ENCODE measurements at places on chromosomes 1 and 21.

- no peak for DNase-seq
Observed at GRCh38 chr1:62068978-62069377, 125.7 kb upstream of the L1TD1 start.

- DNase-seq = no peak
Observed at GRCh38 chr1:200072636-200073285, 45.3 kb downstream of the NR5A2 start.

DNA sequence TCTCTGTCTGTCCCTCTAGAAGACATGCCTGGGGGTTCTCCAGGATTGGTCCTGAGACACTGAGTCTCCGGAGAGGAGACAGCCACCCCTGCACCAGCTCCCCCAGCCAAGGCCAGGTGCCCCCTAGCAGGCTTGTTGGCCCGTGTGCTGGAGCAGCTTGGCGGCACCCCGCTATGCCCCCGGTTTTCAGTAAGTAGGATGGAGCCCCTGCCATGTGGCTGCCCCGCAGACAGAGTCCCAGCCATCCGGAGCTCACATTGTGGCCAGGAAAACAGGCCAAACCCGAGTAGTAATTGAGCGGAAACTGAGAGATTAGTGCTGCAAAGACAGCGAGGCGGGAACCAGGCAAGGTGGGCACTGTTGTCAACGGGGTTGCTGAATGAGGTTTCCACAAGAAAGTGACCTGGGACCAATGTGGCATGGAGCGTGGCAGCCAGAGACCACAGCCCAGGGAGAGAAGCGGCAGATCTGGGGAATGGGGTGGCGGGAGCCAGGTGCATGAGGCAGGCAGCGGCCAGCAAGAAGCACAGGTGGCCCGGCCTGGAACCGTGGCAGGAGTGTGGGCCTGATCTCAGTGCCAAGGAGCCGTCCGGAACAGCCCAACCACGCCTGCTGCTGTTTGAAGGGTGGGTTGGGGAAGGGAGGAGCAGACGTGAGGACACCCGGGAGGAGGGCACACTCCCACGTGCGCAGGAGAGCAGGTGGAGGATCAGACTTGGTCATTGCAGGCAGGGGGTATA lies 137.4 kb upstream of the VAMP3 start:
- DNase-seq = no peak

- DNase-seq = no peak
Observed at GRCh38 chr1:201172326-201172725, 18.1 kb upstream of the TMEM9 start.

DNA sequence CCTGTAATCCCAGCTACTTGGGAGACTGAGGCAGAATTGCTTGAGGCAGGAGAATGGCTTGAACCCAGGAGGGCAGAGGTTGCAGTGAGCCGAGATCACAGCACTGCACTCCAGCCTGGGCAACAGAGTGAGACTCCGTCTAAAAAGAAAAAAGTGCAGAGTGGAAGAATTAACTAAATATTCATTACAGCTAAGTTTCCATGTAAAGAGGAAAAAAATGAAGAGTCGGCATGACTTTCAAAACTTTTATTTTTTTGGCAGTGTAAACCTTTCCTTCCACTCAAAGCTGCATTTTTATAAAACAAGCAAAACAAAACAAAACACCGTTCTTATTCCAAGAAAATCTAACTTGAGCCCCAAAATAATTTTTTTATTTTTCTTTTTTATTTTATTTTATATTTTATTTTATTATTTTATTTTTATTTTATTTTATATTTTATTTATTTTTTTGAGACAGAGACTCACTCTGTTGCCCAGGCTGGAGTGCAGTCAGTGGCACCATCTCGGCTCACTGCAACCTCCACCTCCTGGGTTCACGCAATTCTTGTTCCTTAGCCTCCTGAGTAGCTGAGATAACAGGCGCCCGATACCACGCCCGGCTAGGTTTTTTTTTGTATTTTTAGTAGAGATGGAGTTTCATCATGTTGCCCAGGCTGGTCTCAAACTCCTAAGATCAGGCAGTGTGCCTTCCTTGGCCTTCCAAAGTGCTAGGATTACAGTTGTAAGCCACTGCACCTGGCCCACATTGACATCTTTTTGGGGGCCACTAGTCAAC lies 62.9 kb downstream of the PACC1 start:
- DNase-seq = no peak

GRCh38 chr1:71049951-71050598 lies 2.5 kb upstream of the PTGER3 start:
- peak; percentile 27 for DNase-seq

- peak; percentile 21 for DNase-seq
Observed at GRCh38 chr1:192580351-192580962, 4.9 kb downstream of the RGS1 start.

DNA sequence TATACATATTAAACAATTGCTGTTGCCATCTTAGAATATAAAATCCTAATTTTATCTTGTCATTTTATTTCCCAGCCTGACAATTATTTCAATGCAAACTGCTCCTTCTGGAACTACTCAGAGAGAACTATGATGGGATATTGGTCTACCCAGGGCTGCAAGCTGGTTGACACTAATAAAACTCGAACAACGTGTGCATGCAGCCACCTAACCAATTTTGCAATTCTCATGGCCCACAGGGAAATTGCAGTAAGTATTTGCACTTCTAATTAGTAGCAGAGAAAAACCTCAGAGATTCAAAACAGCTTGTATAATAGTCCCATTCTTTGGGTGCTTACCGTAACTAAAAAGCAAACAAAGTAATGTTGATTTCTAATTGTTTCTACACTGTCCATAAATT lies 167.2 kb downstream of the ADGRL2 start:
- no peak for DNase-seq

DNA sequence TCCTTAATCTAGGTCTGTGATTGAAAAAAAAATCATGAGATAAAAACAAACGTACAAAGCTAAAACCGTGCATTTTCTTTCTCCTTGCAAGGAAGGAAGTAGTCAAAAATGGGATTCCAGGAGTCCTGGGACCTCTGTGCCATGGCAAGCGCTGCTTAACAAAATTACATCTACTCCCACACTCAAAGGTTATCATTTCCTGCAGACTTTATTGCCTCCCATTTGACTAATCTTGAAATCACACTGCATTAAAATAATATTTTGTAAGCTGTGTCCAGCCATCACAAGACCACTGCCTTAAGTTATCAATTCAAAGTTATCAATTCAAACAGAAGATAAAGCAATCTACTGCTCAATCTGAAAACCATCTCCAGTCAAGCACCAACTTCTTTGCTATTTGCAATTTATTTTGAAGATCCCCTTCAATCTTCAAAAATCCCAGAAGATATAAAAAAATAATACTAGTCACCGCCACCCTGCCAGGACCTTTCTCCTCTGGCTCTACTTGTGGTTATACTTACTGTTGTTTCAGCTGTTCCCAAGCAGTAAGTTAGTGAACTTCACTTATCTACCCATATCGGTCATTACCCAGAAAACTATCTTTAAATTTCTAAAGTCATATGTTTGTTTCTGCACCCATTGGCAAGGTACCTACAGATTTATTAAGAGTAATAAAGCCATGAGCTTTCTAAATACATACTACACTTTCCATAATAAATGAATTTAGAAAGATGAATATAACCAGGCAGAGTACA lies 38.1 kb upstream of the RAP1GAP start:
- DNase-seq = no peak

DNA sequence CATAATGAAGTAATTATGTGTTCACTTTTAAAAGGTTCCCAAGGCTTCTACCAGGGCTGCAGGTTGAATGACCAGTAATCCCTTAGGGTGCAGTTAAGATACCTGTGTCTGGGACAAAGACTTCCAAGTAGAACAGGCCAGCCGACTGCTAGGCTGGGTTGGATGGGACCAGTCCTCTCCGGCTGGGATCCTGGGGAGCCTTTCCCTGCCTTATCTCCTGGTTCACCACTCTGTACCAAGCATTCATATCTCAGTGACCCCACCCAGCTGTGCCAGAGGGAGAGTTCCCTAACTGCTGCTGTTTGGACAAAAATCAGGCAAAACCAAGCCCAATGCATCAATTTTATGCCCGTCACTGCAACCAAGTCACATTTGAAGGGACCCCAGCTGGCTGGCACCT lies 116.2 kb upstream of the ATP1A1 start:
- DNase-seq = peak; percentile 88

DNA sequence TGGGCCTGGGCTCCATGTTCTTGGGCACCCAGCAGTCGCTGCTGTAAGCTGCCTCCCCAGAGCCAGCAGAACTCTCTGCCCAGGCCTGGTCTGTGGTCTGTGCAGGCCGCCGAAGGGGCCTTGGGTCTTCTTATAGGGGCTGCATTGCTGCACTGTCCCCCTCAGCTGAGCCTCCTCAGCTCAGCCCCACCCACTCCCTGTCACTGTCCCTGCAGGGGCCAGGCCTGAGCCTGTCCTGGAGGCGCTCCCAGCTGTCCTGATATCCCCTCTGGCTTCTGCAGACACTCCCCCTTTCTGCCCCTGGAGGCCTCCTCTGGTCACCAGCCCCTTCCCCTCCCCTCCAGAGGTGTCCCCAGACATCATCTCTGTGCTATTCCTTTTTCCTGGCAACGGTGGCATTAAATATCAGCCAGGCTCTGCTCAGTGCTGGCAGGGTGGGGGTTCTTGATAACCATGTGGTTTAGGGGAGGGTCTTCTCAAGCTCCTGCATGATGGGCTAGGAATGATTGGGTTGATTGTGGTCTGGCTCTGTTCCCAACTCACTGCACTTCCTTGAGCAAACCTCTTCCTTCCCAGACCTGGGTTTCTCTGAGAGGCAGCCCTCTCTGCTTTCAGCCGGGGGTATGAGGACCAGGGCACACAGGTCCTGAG lies 3.7 kb upstream of the FOXO6 start:
- no peak for DNase-seq

- no peak for DNase-seq
Observed at GRCh38 chr1:53698384-53698980, 40.5 kb downstream of the GLIS1 start.

DNA sequence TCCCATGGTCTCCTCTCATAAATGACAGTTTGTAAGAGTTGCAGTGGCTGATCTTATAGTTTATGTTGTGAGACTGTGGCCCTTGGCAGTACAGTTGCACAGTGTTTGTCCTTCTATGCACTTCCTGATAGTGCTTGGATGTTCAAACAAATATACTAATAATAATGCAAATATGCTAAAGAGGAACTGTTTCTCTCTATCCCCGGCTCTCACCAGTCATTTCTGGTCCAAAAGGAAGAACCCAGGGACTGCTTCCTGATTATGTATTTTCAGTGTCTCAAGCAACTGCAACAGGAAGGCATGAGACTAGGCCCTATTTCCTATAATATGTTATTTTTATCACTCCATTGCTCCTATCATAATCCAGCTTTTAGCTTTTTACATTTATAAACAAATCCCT lies 17.0 kb upstream of the SUCO start:
- DNase-seq = no peak

- DNase-seq = no peak
Observed at GRCh38 chr1:172727956-172728603, 69.2 kb downstream of the FASLG start.

DNA sequence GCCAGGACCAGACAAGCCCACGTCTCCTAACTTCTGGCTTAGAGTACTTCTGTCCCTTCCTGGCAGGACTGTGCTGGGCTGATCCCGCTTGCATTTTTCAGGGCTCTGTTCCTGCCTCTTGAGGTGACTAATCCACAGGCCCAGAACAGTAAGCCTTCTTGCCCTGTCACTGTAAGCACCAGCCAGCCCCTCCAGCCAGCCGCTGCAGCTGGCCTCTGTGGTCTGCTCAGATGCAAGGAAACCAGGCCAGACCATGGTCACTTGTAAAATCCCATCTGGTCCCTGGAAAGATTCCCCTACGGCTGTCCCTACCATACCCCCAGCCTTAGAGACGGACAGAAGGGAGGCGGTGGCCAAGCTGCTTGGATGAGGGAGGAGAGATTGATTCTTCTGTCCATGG lies 74.2 kb downstream of the KIRREL1 start:
- peak; percentile 21 for DNase-seq

DNA sequence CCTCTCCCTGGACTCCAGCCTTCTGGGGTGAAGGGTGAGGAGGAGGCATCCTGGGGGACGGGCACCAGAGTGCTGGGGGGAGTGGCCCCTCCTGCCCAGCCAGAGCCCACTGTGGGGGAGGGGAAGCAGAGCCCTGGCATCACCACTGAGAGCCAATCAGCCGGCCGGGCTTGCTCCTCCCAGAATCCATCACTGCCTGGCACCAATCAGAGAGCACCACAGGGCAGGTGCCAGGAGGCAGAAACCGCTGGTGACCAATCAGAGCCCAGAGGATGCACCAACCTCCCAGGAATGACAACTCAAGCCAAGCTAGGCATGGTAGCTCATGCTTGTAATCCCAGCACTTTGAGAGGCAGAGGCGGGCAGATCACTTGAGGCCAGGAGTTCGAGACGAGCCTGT lies 27.9 kb downstream of the CASZ1 start:
- no peak for DNase-seq

- no peak for DNase-seq
Observed at GRCh38 chr1:172324761-172325160, 95.7 kb upstream of the C1orf105 start.

- DNase-seq = no peak
Observed at GRCh38 chr1:22658385-22659163, 5.5 kb downstream of the C1QB start.

All from colonic mucosa (tissue), 4 donors.